GM04503 (cell line): ENCODE measurements at places on chromosomes 7 and 10.

- no peak for DNase-seq
These were observed 2.4 kb downstream of the HECTD2 start for GRCh38 chr10:91412354-91413087.

DNA sequence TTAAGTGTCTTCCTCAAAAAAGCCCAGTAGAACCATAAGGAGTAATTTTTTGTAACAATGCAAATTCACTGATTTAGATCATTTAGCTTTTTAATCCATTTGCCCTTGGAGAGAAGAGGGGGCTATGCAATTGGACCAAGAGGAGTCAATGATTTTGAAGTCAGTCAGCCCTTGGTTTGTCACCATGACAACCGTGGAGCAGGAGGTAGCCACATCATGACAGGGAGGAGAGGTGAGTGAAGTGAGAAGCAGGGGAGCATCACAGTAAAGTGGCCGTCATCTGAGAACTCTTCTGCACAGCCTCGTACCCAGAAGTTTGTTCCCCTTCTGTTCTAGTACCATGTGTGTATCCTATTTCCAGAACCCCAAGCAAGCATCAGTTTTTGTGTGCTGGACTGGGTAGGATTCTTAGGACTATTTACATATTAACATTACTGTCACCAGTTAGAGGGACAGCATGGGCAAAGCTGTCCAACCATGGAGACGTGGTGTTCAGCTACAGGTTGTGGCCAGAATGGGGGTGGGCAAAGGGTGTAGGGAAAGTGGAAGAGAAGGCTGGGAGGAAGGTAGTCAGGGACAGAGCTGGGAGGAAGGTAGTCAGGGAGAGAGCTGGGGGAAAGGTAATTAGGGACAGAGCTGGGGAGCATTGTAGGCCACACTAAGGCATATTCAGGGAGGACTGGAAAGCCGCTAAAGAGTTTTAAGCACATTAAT, 13.1 kb downstream of the UBE3C start:
- no peak for DNase-seq

DNA sequence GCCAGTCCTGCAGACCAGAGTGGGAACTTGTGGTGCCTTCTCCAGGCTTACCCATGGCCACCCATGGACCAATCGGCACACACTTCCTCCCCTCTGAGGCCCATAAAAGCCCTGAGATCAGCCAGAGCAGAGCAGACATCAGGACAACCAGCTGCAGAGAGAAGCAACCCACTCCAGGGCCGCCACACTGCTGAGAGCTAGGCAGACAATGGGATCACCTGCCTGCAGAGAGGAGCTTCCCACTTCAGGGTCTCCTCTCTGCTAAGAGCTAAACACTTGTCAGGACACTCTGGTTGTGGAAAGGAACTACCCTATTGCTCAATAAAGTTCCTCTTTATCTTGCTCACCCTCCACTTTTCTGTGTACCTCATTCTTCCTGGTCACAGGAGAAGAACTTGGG, 34.0 kb downstream of the C7orf25 start:
- DNase-seq = no peak

- no peak for DNase-seq
These were observed 42.4 kb downstream of the ANK3 start for GRCh38 chr10:60347270-60347669.

GRCh38 chr7:86645225-86645608, 1.5 kb downstream of the GRM3 start:
- DNase-seq = no peak
